ENCODE measurements at places on chromosomes 7 and 10.

DNA sequence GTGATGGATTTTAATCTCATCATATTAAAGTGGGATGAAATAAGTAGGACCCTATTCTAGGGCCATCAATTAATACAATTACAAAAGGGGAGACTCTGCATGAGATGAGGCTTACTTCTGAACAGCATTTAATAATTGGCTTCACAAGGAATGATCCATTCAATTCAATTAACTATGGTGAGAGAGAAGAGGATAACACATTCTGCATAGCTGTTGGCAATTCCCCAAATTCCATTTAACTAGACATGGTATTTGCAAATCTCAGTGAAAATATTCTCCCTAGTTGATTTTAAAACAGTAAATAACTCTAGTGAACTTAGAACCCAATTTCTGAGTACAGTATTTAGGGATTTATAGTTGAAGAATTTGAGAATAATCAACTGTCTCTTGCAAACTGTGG lies 145.3 kb downstream of the NOC3L start:
- no peak for DNase-seq

GRCh38 chr7:129903935-129904334 lies 48.8 kb downstream of the UBE2H start:
- no peak for DNase-seq

DNA sequence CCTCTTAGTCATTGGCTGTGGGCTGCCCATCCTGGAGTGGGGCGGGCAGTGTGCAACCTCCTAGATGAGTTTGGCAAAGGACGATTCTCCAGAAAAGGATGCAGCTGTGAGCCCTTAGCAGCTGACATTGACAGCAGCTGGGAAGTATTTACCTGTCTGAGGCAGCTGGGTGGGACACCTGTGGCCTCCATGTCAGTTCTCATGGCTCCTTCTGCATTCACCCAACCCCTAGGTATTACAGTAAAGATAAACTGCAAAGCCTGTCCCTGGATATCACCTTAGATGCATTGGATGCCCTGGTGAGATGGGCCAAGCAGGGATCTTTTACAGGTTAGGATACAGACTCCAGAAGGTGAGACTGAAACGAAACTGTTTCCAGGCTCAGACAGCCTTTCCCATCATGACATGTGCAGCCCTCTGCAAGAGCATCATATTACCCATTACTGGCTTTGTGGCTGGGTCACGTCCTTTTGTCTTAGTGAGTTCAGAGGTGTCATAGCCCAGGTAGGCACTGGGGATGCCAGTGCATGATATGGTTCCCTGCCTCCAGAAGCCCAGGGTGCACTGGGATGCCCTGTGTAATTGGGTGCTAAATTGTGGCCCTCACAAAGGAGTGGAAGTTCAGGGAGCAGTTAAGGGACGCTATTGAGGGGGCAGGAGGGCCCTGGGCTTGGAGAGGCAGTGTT lies 28.9 kb downstream of the MINDY4 start:
- no peak for DNase-seq

DNA sequence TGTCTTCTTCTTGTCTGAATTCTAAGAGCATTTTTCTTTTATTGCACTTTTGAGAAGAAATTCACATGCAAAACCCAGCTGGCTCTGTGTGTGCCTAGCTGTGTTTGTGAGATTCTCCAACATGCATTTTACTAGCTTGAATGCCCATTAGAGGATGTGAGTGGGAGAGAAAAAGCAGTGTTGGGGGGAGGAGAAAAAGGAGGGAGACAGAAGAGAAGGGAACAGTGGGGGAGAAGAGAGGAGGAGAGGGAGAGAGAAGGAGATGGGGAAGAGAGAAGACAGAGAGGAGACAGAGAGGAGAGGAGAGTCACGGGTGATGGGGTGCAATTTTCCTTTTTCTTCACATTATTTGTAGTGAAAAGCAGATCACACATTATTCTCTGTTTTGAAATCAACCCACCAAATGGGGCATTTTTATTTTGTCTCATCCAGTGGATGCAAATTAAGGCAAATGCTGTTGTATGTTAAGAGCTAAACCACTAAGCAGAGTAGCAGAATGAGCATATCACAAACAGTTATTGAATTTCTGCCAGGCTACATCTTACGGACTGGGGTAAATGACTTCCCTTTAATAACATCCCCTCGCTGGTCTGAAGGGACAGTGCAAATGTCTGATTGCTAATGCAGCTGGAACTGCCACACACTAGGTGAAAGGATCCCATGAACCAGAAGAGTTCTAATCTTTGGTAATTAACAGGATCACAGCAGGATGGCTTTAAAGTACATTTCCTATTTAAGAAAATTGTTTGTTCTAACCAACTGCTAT lies 849 bp downstream of the LRRN3 start:
- DNase-seq: no peak

- no peak for DNase-seq
Observed at GRCh38 chr7:39557222-39557621, 9.0 kb upstream of the YAE1 start.

GRCh38 chr10:60490013-60490412 lies 100.3 kb upstream of the ANK3 start:
- no peak for DNase-seq

DNA sequence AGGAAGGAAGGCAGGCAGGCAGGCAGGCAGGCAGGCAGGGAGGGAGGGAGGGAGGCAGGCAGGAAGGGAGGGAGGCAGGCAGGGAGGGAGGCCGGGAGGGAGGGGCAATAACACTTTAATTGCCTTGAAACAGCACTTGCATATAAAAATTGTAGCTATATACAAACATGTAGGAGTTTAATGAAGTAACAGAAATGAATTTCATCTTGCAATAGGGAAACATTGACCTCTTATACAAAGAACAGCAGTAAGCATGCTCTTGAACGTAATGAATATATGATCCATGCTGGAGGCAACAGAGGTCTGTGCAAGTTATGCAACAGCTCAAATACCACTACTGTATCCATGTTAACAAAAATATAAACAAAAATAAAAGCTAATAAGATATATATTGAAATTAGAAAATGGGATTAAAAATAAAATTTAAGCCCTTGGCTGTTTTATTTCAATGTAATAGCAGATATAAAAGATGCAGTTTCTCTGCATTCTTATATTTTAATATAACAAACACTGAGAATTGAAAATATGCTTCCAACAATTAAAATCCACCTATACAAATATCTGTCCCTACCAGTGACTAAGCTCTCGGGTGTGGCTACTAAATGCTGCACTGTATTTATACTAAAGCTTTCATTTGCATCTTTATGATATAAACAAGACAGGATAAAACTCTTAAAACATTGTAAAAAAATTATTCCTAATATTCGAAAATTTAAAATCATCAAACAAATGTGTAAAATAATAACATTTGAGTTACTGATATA lies 50.3 kb downstream of the CACNA2D1 start:
- DNase-seq: no peak

DNA sequence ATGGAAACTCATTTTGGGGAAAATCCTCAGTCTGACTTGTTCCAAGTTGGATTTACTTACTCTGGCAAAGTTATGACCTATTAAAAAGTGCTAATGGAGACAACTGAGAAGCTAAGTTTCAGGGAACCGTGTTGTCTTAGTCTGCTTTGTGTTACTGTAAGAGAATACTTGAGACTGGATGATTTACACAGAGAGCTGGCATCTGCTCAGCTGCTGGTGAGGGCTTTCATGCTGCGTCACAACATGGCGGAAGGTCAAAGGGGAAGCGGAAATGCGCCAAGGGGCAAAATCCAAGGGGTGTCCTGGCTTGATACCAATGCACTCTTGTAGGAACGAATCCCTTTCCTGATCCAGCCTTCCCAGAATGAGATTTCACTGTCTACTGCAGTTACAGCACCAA lies 46.4 kb downstream of the MTURN start:
- DNase-seq: no peak
